AG20443 (cell line): ENCODE measurements at places on chromosomes 16 and 17.
A peak's percentile ranks its signal among the peaks of the same experiment; 100 is the strongest.

- DNase-seq, result peak; percentile 64
These were observed 10.3 kb downstream of the CENPV start for GRCh38 chr17:16342979-16343378.

DNA sequence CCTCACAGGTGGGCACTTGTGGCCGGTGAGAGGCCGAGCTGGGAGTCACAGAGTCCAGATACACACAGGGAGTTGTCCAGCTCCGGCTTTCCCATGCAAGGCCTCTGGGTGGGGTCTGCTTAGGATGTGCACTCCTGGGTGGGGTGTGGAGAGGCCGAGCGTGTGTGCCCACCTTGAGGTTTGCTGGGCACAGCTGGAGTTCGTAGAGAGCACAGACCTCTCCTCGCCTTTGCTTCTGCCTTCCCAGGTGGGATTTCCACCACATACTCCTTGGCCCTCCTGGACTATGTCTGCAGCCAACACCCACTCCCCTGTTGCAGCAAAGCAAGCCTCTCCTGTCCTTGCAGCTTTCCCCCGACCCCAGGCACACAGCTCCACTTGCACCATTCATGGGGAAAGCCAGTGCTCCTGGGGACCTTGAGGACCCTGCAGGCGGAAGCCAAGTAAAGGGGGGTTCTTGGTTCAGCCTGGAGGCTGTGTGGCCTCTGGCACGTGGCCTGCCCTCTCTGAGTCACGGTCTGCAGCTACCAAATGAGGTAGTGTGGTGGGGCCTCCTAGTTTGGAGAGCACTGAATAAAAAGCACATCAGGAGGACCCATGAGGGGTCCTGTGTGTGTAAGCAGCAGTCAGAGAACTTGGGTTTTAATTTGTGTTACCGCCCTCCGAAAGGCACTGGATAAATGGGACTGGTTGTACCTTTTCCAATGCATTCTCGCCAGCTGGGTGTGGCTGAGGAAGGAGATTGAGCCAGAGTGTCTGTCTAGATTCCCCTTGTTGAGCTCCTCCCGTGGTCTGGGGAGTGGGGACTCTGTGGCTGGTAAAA lies 31.5 kb downstream of the MPRIP start:
- peak; percentile 74 for DNase-seq

- no peak for DNase-seq
These were observed 79.0 kb downstream of the CDH8 start for GRCh38 chr16:61957075-61957855.

DNA sequence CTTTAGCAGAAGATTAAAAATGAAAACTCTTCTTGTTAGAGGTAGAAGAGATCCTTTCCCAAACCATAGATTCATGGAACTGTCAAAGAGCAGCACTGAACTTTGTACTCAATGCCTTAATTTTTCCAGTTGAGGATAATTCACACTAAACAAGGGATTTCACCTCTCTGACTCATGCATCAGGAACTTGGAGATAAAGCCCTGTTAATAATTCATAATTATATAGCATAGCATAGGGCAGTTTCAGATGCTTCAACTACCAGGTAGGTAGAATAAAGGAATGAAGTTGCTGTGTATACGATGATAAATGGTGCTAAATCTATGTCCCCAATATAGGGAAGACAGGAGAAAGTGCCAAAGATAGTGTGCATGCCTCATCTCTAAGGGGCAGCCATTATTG lies 450.4 kb downstream of the MAF start:
- no peak for DNase-seq

- peak; percentile 56 for DNase-seq
These were observed 246.9 kb upstream of the KCNJ16 start for GRCh38 chr17:69828087-69828486.

- no peak for DNase-seq
These were observed at the start of gene KRTAP29-1 for GRCh38 chr17:41301916-41302901. KRTAP29-1 (minus strand) TSS chr17:41302851; CDS start chr17:41302851, 0 bp downstream.

DNA sequence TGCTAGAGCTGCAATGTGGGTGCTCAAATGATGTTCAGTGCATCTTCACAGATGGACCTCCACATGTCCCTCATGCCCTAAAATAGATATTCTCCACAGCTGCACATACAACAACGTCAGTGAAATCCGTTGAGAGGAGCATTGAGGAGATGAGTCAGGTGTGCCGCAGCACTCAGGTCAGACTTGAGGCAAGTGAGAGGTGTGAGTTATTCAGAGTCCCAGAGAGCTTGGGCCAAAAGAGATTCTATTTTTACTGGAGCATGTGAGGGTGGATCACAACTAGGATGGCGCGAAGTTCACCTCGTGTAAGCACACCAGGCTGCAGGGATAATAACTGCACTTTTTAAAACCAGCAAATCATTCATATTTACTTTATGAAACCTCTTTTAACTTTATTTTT lies 645.3 kb downstream of the MAF start:
- no peak for DNase-seq

DNA sequence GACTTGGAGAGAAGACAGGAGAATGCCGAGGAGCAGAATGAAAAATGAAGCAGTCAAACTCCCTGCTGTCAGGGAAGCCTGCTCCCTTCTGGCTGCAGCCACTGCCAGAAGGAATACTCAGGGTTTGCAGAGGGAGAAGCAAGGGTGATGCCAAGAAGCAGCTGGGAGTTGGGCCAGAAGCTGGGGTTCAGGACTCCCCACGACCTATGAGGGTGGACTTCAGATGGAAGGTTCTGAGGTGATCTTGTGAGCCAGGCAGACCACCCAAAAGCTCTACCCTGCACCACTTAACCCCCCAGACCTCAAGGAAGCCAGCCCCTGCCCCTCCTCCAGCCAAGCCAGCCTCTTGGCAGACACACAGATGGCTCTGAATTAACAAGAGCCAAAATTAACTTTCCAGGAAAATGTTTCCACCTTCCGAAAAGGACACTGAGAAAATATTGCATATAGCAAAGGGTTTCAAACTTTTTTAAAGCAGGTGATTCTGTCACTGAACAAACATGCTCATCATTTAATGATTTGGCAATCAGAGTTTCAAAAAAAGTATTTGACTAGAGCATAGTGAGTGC lies 126.0 kb upstream of the ERCC4 start:
- DNase-seq, result no peak

- DNase-seq, result no peak
These were observed 73.2 kb upstream of the EFCAB3 start for GRCh38 chr17:62307196-62307595.

DNA sequence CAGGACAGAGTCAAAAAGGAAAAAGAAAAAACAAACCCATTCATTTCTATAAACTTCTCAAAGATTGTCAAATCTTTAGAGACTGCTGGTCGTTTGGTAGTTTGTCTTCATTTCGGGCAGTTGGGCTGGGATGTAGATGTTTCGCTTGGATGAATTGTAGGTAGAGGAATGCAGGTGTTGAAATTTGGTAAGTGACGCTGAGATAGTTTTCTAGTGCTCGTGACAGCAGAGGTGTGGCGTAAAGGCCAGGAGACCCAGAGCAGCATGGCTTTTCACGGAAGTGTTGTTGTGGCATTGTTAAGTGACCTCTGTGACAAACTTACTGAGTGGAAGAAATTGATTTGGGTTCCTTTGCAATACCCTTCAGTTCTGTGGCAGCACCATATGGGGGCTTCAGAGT lies 78.2 kb upstream of the CLEC18A start:
- no peak for DNase-seq

DNA sequence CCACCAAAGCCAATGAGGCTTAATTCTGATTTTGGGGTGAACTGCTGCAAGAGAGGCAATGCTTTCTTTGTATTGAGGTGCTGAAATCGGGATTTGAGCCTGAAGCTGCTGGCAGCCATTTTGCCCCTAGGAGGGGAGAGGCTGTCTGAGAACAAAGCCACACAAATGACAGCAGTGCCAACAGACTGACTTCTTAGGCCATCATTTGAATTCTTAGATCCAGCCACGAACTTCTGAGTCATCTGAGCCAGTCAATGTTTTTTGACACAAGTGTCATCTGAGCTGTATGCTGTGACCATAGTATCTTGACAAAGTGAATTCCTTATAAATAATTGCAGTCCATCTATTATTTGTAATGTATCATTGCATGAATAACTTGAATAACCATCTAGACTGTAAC lies 29.0 kb downstream of the HYDIN start:
- no peak for DNase-seq

GRCh38 chr17:81365601-81366585 lies 29.4 kb upstream of the BAHCC1 start:
- no peak for DNase-seq

DNA sequence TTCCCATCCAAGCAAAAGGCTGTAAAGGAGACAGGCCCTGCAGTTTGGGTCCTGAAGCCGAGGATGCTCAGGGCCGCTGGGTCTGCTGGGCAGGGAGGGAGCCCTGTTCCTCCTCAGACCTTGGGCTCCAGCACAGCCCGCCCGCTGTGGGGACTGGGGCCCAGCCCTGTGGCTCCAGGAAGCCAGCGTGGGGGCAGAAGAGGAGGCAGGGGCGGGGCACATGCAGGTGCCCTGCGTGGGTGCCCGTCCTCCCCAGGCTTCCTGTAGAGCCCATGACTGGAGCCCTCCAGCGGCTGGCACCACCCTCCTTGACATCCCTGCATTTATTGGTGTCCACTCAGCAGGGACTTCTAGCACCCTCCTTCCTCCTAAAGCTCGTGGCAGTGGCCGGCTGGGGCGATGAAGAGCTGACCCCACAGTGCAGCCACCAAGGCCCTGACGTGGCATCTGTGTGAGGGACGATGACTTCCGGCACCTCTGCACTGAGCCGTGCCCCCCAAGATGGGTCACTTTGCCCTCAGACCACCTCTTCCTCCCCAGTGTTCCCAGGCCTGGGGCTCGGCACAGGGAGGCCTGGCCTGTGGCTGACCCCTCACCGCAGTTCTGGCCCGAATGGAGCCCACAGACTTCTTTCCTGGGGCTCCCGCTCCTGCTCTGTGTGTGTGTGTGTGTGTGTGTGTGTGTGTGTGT lies 9.9 kb downstream of the PRSS27 start:
- DNase-seq, result no peak

DNA sequence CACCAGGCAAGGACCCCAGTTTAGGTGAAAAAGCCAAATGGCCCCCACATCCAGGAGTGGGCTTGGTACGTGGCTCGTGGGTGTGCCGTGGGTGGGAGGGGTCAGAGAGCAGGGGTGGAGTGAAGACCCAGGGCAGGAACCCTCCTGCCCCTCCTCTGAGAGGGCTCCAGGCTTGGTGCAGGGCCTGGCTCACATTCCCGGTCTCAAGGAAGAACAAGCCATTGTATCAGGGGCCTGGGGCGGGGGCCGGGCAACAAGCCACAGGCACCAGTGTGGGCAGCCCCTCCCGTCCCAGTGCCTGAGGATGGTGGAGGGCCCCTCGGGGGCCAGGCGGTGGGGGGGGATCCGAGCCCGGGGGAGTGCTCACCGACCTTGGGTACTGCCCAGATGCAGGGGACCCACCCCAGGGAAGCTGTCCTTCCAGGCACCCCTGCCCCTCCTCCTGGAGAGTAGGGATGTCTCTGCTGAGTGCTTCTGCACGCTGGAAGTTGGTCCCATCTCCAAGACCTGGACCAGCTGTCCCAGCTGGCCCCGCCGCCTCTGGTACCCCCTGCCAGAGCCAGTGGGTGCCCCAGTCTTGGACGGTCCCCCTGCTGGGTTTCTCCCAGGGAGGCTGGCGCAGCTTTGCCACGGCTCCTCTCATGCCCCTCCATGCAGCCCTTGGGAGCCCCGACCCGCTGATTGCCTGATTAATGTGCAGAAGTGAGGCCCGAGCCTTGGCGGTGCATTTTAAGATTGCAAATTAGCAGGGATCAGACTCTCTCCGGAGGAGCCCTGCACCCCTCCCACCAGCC lies 83.7 kb downstream of the RTN4RL1 start:
- DNase-seq, result no peak

GRCh38 chr17:34068571-34068970 lies 186.5 kb upstream of the CCL2 start:
- DNase-seq, result no peak

- DNase-seq, result peak; percentile 39
These were observed 109.6 kb upstream of the GOT2 start for GRCh38 chr16:58843675-58844074.

DNA sequence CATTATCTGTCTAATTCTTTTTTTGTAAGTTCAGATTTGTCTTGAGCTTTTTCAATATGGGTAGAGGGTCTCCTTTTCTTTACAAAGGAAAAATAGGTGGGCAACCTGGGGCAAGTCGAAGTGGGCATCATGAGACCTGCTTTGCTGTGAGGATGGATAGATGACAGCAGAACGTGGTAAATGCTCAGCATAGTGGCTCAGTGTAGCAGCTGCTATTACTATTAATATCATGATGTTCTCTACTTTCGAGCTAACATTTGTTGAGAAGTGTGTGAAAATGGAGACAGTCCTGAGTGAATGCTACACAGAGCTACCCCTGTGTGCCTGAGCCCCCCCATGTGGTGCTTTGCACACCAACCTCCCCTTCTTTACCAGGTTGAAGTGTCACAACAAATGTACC lies 39.0 kb upstream of the LGALS9 start:
- DNase-seq, result no peak

- peak; percentile 29 for DNase-seq
These were observed 43.4 kb upstream of the CRHR1 start for GRCh38 chr17:45740553-45741330.

DNA sequence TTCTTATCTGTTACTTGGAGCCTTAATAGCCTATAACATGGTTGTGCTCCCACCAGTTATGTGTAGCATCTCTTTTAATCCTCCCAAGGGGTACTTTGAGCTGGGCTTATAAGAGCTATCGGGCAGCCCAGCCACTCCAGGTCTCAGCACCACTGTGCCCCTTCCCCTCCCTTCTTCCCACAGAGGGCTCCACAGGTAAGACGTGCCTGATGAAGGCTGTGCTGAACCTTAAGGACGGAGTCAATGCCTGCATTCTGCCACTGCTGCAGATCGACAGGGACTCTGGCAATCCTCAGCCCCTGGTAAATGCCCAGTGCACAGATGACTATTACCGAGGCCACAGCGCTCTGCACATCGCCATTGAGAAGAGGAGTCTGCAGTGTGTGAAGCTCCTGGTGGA lies 7.0 kb downstream of the TRPV2 start:
- no peak for DNase-seq

DNA sequence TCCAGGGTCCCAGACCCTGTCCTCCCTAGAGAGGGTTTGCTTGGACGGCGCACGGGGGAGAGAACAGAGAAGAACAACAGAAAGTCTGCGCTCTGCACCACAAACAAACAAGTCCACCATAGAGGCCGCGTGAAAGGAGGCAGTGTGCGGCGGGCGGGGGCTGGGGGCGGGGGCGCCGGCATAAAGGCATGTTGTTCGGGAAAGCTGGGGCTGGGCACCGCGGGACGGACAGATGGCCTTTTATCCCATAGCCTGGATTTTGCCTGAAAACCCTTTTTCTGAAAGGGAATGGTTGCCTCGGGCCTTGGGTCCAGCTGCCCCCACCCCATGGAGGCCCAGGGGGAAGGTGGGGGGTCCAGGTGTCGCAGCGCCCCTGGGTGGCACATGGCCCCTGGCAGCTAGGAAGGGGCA lies 26.0 kb downstream of the FA2H start:
- no peak for DNase-seq

GRCh38 chr16:84604477-84605013 lies 13.3 kb downstream of the COTL1 start:
- DNase-seq, result no peak
